CD4-positive, alpha-beta memory T cell (primary cell): ENCODE measurements at places on chromosomes 11 and 22.
A peak's percentile ranks its signal among the peaks of the same experiment; 100 is the strongest.

DNA sequence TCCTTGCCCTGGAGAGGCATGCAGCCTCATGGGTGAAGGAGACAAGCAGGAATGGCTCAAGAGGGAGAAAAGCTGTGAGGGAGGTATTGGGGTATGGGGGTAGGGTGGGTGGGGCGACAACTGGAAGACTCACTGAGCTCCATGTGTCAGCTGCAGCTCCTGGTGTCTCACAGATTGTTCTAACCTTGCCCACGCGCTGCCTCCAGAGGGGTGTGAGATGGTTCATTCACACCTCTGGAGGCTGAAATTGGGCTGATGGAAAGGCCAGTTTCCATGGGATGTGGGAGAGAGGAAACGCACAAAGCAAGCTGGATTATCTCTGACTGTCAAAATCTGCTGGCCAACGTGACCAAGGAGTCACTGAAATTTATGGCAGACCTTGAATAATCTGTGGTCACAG, 400.4 kb upstream of the NARS2 start:
- no peak for DNase-seq

GRCh38 chr11:13276454-13276831, 1.1 kb upstream of the BMAL1 start:
- DNase-seq, result no peak

DNA sequence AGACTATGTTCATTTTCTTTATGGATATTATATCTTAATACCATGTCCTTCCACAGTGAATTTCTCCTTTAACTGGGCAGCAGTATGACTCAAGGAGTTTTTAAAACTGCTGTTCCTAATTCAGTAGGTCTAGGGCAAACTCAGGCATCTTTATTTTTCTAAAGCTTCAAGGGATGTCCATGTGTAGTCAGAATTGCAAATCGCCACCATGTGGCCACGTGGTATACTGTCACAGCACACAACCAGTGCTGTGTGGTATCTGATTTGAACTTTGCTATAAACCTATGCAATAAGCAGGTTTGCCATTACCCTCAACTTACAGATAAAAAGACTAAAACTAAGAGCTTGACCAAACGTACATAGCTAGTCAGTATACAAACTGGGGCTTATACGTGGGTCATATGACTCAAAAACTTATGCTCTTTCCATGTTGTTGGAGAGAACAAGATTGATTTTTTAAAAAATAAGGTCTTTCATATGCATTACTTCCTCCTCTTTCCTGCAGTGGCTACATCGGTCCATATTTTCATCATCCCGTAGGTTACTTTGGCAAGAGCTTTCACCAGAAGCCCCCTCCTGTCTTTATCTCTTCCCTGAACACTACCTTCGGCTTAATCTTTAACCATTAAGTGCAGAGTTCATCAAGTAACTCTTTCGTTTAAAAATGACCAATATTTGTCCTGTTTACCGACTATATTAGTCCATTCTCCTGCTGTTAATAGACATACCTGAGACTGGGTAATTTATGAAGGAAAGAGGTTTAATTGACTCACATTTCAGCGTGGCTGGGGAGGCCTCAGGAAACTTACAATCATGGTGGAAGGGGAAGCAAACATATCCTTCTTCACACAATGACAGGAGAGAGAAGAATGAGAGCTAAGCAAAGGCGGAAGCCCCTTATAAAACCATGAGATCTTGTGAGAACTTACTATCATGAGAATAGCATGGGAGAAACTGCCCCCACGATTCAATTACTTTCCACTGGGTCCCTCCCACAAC, 8.0 kb upstream of the HTATIP2 start:
- DNase-seq, result peak; percentile 41

DNA sequence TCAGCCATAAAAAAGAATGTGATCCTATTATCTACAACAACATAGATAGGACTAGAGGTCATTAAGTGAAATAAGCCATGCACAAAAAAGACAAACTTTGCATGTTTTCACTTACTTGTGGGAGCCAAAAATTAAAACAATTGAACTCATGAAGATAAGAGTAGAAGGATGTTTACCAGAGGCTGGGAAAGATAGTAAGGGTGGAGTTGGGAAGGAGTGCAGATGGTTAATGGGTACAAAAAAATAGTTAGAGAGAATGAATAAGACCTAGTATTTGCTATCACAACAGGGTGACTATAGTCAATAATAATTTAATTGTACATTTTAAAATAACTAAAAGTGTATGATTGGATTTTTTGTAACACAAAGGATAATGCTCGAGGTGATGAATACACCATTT, 27.2 kb upstream of the IL10RA start:
- no peak for DNase-seq

DNA sequence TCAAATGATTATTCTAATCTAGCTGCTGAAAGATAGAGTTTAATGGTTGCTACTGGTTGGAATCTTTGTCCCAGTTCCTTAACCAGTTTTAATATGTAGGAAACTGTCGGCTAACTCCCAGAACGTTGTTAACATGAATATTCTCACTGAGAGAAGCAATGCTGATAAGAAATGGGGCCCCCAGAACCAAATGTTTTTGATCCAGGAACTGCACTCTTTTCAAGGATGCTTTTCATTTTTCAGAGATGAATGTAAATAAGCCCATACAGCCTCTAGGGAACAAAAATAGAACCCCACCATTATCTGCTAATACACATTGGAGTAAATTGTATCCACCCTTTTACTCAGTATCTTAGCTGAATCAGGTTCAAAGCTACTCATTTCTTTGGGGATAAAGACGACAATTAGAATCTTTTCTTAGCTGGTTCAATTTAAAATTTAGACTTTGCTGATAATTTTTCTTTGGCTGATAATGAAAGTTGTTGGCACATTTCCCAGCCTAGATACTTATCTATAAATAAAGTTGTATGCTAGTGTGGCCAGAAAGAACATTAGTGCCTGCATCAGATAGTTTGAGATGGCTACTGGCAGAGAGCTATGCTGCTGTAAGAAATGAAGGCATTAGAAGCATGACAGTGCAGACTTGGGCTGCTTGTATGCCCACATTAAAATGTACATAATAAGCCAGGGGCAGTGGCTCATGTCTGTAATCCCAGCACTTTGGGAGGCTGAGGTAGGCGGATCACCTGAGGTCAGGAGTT, 323.3 kb upstream of the PDGFD start:
- no peak for DNase-seq

DNA sequence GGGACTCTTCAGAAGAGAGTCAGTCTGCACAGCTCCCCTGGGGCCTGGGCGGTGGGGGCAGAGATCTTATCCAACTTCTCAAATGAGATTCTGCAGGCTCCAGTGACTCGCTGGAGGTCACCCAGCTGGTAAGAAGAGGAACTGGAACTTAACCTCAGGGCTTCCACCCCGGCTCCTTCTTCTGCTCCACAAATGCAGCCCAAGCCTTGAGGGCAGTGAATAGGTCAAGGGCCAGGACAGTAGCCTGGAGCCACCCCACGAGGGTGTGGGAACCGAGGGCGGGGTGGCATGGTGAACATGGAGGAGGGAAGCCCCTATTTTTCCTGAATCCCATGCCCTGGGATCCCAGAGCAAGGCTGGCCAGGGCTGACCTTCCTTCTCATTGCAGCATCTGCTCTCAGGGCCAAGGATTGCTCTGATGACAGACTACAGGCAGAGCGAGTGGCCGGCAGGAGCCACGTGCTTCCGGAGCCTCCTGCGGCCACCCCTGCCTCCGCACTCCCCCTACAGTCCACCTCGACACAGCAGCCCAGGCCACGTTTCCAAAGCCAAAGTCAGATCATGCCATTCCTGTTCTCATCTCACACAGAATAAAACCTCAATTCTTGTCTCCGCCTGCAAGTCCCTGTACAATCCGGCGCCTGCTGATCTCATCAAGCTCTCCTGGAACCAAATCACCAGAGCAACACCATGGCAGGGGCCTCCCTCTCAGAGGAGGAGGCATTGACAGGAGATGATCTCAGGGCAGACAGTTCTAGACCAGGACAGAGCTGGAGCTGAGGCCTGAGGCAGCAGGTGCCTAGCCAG, 21.1 kb upstream of the UPK3A start:
- DNase-seq, result no peak

DNA sequence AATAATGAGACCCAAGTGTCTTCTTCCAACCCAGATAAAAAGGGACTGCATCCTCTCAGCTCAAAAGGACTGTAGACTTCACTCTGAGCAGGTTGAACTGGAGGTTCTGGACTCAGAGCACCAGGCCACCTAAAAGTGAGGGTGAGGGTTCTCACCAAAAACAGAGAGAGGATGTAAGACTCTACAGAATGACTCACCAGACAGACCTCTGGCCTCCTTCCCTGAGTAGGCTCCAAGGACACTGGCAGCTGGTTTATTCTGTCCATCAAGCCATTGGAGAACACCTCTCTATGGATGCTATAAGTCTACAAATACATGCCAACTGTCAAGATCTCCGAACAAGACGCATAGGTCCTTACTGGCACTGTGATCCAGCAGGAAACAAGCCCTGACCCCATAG, 27.2 kb downstream of the FEZ1 start:
- no peak for DNase-seq

DNA sequence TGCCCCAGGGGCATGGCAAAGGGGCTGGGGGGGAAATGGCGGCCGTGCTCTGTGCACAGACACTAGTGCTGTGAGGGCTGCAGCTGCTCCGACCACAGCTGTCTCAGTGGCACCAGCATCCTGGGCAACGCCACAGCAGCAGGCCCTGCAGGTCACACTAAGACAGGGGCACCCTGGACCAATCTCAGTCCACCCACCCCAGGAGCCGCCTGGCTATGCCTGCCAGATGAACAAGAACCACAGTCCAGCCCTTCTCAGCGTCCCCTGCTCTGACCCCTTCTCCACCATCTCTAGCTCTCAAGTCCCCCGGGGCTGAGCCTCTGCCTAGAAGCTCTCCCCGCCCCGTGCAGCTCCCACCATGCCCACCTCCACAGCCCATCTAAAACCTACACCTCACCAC, 16.5 kb downstream of the TUBGCP6 start:
- peak; percentile 13 for DNase-seq

DNA sequence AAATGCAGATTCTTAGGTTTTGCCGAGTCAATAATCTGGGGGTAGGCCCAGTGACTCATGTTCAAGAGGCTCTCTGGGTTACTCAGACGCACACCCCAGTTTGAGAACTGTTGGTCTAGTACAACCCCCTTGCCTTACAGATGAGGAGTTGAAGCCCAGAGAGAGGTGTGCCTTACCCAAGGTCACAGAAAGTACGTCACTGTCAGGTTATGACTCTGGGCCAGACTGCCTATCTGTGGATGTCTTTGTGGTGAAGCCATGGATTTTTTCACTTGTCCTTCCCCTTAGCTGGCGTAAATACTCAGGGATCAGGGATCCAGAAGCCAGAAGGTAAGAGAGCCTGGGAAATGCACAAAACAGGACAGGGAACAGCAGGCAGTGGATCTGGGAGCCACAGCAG, 25.2 kb upstream of the NECTIN1 start:
- DNase-seq, result no peak

- DNase-seq, result no peak
Measured at GRCh38 chr11:112087212-112087611, 539 bp downstream of the SDHD start.

GRCh38 chr11:61650781-61651571, 29.2 kb upstream of the DAGLA start:
- no peak for DNase-seq

GRCh38 chr11:55719608-55720160, 53.6 kb upstream of the OR5D13 start:
- DNase-seq, result no peak

- no peak for DNase-seq
Measured at GRCh38 chr11:115407496-115407895, 96.7 kb downstream of the CADM1 start.

- DNase-seq, result no peak
Measured at GRCh38 chr22:17284466-17284865, 65.2 kb upstream of the ADA2 start.

DNA sequence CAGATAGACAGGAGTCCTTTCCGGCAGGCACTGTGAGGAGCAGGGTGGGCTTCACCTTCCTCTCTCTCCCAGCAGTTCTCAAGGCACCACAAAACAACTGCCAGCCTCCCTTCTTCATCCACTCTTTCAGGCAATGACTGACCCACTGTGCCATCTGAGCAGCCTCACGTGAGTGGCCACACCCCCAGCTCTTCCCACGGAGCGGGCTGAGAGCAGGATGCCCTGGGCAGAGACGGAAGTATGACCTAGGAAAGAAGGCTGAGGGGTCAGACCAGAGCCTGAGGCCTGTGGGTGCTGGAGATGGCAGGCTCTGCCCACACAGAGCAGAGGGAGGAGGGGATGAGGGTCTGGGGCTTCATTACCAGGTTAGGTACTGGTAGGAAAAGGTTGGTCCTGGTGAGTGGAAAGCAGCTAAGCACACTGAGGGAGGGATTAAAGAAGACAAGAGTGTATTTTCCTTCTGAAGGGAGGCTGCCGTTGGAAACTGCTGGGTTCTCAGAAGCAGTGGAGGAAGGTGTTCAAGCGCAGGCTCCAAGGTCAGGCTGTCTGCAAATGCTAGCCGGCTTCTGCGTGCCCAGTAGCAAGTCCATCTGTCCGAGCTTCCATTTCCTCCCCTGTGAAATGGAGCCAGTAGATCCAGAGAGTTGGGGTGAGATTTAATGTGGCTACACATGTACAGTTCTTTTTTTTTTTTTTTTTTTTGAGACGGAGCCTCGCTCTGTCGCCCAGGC, 4.6 kb downstream of the NLRP6 start:
- DNase-seq, result peak; percentile 14

DNA sequence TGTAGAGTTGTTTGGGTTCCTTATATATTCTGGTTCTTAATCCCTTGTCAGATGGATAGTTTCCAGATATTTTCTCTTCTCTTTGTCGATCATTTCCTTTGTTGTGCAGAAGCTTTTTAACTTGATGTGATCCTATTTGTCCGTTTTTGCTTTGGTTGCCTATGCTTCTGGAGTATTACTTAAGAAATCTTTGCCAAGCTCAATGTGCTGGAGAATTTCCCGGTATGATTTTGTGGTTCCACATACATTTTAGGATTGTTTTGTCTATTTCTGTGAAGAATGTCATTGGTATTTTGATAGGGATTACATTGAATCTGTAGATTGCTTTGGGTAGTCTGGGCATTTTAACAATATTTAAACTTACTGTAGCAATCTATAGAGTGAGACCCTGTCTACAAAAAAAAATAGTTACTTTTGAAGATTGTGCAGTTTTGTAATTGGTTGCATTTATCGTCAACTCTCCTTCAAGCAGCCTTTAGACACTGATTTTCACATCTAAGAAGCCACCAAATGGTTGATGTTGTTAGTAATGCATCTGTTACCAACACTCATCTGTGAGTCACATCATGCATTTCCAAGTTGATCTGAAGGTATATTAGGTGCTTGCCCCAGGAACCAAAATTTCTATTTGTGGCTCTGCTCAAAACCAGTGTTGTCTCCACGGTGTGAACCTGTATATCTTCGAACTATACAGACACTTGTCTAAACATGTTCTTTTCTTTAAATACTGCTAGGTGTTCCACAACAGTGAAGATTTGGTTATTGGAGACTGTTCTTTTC, 21.4 kb downstream of the XRCC6 start:
- no peak for DNase-seq
